NCI-H2029 treated with DMSO at 0.1 percent for 48 hours (cell line): ENCODE measurements at places on chromosomes 5 and 9.

DNA sequence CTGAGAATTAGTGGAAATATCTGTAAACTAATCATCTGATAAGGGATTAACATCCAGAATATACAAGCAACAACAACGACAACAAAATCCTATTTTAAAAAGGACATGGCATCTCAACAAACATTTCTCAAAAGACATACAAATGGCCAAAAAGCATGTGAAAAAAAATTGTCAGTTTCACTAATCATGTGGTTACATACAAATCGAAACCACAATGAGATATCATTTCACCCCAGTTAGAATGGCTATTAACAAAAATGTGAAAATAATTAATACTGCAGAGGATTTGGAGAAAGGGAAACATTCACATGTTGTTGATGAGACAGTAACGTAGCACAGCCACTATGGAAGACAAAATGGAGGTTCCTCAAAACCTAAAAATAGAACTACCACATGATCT is 69.5 kb downstream of the ERP44 start:
- DNase-seq = no peak

DNA sequence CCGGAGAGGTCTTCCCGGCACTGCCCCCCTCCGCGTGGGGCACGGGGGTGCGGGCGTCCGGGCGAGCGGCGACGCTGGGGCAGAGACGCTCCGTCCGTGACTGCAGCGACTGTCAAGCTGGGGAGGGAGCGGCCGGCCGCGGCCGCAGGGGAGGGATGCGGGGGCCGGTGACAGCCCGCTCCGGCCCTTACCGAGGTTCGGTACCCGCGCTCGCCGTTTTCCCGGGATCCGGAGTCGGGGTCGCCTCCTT is 400 bp downstream of the KDM4C start:
- no peak for DNase-seq

GRCh38 chr9:96136992-96137670 is 164.8 kb downstream of the HSD17B3 start:
- DNase-seq = no peak

DNA sequence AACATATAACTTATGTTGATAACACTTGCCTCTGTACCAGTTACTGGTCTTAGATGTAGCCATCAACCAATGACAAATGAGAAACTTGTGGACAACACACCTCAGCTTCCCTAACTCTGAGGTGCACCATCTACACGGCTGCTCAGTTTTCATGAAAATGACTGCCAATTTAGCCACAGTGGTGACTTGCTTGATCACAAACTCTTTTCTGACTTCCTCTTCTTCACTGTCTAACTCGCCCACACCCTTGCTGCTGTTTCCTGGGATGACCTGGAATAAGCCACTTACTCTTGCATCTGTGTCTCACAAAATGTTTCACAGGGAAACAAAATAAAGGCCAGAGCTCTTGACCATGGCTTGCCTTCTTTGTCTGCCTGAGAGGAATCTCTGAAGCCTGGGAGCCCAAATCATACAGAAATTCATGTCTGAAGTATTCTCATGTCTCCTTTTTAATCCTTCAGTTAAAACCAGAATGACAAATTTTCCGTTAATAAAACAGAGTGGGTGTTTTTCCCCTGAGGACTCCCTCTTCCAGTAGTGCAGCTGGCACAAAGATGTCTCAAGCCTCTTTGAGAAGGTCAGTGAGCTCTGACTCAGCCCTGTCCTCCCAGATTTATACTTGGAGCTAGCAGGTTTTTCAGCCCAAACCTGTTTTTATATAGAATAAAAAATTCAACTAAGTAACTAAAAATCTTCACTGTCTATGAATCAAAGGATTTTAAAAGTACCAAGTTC is 126.5 kb upstream of the PAM start:
- no peak for DNase-seq

DNA sequence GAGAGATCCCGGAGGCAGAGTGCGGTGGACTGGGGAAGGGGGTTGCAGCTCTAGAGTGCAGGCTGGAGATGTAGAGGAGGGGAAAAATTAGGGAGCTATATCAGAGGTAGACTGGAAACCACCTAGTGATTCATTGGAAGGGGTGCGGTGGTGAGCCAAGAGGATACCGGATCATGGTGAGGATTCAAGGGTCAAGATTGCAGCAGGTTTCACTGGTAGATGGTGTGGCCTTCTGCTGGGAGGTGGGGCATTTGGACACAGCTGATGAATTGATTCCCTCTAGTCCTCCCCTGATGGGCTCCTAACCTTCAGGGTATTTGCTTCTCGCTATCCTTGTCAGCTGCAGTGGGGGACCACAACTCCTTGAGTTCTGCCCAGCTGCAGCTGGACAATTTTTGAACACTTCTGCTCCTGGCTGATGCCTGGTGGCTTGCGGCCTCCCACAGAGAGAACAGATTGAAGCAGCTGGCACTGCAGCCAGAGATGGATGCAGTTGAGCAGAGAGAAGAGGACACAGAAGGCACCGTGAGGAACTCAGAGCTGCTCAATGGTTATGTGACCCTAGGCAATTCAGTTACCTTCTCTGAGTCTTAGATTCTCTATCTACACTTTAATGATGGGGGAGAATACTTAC is 134.4 kb upstream of the ABCA1 start:
- no peak for DNase-seq

- DNase-seq = no peak
These were observed 844.4 kb upstream of the CDH18 start for GRCh38 chr5:20832204-20833080.

- DNase-seq = no peak
These were observed 167.3 kb downstream of the MUSK start for GRCh38 chr9:110835859-110836271.

- no peak for DNase-seq
These were observed 33.1 kb downstream of the SH3GL2 start for GRCh38 chr9:17611917-17612316.
